ENCODE measurements at places on chromosomes 5 and 9.

- DNase-seq, result no peak
Observed at GRCh38 chr5:73818357-73818756, 192.4 kb downstream of the ARHGEF28 start.

DNA sequence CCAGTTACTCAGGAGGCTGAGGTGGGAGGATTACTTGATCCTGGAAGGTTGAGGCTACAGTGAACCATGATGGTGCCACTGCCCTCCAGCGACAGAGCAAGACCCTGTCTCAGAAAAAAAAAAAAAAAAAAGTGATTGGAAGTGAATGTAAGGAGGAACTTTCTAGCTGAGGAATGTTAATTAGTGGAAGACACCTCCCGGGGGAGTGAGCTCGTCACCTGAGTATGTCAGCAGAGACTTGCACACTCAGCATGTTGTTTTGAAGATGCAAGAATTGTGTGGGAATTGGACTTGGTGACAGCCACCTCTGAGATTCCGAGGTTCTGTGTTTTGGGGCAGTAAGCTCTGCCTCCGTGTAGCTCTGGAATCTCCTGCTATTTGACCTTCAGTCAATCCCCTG, 3.6 kb downstream of the SYNPO start:
- no peak for DNase-seq

- no peak for DNase-seq
Observed at GRCh38 chr5:168226012-168226411, 65.4 kb upstream of the WWC1 start.

- no peak for DNase-seq
Observed at GRCh38 chr5:180324601-180324950, 28.6 kb downstream of the GFPT2 start.

- DNase-seq, result no peak
Observed at GRCh38 chr9:116066221-116066620, 87.4 kb upstream of the PAPPA start.

- no peak for DNase-seq
Observed at GRCh38 chr5:55864606-55865541, 13.7 kb downstream of the IL31RA start.

DNA sequence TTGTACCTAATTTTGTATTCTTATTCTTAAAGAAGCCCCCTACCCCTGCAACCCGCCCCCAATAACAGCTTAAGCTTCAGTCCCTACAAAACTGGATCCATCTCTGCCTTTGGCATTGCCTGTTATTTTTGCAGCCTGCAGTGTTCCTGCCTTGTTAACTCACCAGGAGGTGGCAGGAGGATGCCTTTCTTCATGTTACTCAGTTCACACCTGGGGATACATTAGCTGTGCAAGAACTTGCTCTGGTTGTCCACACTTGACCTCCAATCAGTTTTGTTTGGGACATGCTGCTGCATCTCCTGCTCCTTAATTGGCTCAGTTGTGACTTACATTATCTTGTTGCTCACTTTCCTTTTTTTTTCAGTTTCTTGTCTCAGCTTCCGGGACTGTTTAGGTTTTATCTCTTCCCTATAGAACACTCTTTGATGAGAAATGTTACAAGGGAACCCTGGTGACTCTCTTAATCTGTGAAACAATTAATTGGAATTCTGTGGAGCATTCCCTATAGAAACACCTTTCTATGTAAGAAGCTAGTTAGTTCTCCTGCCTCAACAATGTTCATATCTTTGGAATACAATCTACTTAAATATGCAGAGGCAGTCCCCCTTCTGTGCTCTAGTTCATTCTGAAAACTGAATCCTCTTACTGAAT, 467.7 kb upstream of the ACO1 start:
- DNase-seq, result no peak

DNA sequence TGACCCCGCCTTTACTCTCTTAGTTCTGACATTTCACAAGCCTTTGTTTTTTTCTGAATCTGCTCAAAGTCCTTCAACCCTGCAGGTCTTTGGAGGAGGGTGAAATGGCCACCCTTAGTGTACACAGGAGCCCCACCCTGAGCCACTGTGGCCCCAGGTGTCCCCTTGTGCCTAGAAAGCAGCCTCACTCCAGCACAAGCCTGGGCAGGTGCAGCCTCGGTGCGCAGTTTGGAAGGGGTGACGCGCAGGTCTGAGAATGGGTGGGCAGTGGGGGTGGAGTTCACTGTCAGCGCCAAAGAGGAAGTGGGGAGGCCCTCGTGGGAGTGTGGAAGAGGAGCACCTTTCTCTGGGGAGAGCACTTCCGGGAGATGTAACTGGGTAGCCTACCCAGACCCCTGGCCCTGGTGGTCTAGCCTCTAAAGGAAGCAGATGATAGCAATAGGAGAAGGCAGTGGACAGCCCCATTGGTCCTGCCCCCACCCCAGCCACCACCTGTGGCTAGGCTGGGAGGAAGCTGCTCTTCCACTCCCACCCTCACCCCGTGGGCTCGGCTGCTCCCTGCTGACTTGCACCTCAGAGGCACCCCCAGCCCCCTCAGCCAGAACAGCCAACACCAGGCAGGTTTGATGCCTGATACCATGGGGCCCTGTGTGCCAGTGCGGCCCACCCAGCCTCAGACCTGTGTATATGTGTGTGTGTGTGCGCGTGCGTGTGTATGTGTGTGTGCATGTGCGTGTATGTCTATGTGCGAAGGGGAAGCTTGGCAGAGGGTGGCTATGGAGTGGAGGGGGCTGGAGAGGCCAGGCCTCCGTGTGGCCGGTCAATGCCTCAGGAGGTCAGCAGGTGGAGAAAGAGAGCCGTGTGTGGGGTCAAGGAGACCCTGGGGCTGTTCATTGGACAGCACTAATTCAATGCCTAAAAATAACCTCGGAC, 16.8 kb upstream of the DAB2IP start:
- DNase-seq, result no peak

GRCh38 chr5:912280-913091, 19.8 kb downstream of the TRIP13 start:
- peak; percentile 56 for DNase-seq

GRCh38 chr5:122656160-122656559, 118.7 kb upstream of the SNX2 start:
- no peak for DNase-seq

GRCh38 chr9:37311938-37312708, 110.4 kb upstream of the GRHPR start:
- no peak for DNase-seq

GRCh38 chr5:88673253-88674105, 209.5 kb downstream of the MEF2C start:
- DNase-seq, result no peak

DNA sequence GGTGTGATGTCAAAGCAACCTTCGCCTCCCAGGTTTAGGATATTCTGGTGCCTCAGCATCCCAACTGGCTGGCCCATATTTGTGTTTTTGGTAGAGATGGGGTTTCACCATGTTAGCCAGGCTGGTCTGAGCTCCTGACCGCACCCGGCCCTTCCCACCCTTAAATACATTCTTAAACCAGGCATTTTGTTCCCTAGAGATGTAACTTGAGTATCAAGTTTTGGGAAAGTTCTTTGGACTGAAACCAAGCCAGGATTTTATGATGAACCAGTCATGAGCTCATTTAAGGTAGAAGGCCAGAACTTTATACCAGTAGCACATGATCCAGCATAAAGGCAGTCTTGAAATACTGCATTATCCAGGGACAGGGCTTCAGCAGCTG, 3.5 kb downstream of the RPL7A start:
- no peak for DNase-seq

GRCh38 chr5:13595978-13596377, 348.5 kb downstream of the DNAH5 start:
- no peak for DNase-seq

GRCh38 chr5:91049800-91050199, 333.3 kb downstream of the ARRDC3 start:
- DNase-seq, result no peak

- DNase-seq, result no peak
Observed at GRCh38 chr9:76341616-76342015, 52.6 kb downstream of the RFK start.

DNA sequence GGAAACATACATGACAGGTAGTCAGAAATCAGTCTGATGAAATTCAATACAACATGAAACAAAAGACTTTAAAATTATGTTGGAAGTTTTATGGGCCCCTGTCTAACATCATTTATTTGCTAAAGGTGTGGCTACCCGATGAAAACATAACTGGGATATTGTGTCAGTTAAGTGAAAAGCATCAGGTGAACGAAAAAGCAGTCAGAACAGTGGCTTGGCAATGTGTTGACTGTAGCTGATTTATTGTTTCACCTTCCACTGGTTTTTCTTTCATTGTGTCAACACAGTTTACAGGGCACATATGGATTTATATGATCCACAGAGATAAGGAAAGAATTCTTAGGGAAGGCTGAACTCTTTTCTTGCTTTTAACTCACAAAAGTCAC, 429.6 kb upstream of the ZNF608 start:
- no peak for DNase-seq
